C1 segment of cervical spinal cord (tissue), 14 donors: ENCODE measurements at places on chromosomes 13 and 19.

DNA sequence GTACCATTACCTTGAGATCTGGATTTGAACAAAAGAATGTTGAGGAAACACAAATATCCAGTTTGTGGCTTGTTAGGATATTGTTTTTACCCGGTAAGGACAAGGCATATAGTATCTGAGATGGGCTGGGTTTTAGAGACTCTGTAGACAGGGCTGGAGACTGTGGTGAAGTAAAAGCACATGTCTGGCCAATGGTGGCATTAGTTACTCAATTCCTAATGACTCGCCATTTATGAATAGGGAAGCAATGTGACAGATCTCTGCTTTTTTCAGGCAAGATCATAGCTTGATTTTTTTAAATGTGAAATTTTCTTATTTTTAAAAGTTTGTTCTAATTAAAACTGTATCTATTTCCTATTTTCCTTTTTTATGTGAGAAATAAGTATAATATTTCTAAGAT, 371.1 kb upstream of the SPRY2 start:
- DNase-seq, result no peak

- no peak for DNase-seq
Observed at GRCh38 chr13:111866731-111867245, 200.2 kb upstream of the SOX1 start.

DNA sequence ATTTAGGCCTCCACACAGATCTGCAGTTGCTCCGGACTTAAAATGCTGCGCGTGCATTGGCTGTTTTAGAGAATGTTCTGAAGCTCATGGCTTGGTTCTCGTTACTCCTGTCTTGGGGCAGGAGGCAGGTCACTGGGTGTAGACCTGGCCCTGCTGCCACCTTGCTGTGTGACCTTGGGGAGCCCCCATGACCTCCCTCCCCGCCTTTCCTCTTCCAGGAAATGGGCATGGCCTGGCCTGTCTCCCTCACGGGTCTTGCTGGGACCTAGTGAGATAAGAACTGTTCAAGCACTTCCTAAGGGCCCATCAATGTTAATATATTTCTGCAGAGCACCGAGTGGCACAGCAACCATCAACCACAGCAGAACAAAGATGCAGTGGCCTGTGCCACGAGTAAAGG, 49.4 kb downstream of the KLF2 start:
- DNase-seq, result no peak

DNA sequence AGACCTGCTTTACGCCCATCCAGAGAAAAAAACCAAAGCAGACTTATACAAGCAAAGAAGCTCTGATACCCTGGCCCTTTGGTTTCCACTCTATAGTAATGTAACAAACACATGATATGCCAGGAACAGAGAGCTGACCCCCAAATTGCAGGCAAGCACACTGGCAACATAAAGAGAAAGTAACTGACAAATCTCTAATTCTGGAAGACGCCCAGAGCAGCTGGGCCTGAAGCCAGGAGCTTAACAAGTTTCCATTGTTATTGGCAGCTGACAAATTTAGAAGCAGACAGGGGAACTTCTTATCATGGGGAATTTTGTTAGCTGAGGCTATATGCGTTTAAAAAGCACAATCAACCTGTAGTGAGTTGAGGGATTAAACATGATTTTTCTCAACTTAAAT, 158.0 kb downstream of the DLEU7 start:
- peak; percentile 79 for DNase-seq

GRCh38 chr19:4638317-4638716, 999 bp upstream of the TNFAIP8L1 start:
- DNase-seq, result no peak
